Activated naive CD8-positive, alpha-beta T cell treated with anti-CD3 and anti-CD28 coated beads for 36 hours (primary cell): ENCODE measurements at places on chromosomes 2 and 18. TPM values are rescaled to one million over a fixed set of nuclear protein-coding genes. Genes with fewer than 3 reads are reported as not detected.

DNA sequence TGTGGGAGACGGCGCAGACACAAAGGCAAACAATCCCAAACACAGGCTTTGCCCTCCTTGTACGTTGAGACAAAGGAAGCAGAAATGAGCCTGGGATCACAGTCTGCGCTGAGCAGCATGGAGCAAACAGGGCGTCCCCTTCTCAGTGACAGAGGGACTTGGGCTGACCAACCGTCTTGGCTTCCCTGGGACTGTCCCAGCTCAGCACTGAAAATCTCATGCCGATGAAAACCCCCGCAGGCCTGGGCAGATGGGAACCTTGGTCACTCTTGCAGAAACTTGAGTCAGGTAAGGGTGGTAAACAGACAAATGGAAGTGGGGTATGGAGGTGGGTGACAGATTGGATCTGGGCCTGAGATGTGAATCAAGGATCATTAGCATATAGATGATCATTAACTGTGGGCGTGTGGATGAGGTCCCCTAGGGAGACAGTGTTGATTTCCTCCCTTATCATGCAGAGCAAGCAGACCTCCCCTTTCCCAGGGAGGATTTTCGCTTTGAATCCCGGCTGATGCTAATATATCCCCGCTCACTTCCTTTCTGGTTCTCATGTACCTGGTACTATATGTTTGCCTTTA lies 19.1 kb upstream of the SH3BP4 start:
- no peak overlapping the region for H3K27ac ChIP-seq
- peaks cover 6% of the 10 kb centered on the region for H3K27me3 ChIP-seq
- H3K36me3 ChIP-seq: no peaks in the 10 kb centered on the region
- H3K4me3 ChIP-seq: no peak overlapping the region

DNA sequence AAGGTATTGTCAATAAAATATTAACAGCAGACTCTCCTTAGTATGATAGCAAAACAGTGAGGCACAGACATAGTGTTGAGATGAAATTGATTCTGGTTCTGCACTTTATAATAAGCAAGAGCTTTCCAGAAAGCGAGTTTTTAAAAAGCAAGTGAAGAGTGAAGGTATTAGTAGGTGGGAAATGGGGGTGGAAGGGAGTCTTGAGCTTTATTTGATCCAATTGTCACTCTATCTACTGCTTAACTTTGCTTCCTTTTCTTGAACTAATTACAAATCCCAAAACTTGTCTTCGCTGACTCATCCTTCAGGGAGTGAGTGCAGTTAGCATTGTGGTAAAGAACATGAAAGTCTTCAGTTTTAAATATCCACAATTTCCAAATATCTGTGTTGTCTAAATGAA lies 120.6 kb upstream of the BOD1L2 start:
- peaks cover 17% of the 10 kb centered on the region for H3K36me3 ChIP-seq
- H3K4me1 ChIP-seq: peaks cover 7% of the 10 kb centered on the region
- no peak overlapping the region for H3K27ac ChIP-seq
- no peak overlapping the region for H3K4me3 ChIP-seq
- DNase-seq: no peak

The OTOS gene
- not detected for total RNA-seq

GRCh38 chr2:160906878-160907277 lies 253.3 kb upstream of the TANK start:
- DNase-seq: no peak
- H3K27me3 ChIP-seq: no peaks in the 10 kb centered on the region
- H3K36me3 ChIP-seq: no peaks in the 10 kb centered on the region
- H3K4me1 ChIP-seq: no peaks in the 10 kb centered on the region
- no peak overlapping the region for H3K4me3 ChIP-seq
- no peak overlapping the region for H3K27ac ChIP-seq

DNA sequence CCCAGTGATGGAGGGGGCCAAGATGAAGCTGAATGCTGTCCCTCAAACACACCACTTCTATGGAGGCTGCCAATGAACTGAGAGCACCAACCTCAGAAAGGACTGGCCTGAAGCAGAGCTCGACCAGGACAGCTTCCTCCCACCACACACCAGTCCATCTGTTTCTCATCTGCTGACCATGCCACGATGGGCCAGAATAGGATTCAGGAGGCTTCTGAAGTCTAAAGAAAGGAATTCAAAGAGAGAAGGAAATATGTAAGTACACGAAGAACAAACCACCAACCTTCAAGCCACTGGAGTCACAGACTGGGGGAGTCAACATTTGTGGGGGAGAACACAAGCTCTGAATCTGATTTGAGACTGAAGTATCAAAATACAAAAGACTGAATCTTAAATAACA lies 157.6 kb upstream of the CCDC68 start:
- H3K4me1 ChIP-seq: no peaks in the 10 kb centered on the region
- H3K4me3 ChIP-seq: no peak overlapping the region
- no peak overlapping the region for H3K27ac ChIP-seq
- H3K27me3 ChIP-seq: peaks cover 4% of the 10 kb centered on the region

GRCh38 chr2:85750587-85751575 lies 2.9 kb upstream of the ATOH8 start:
- peaks cover 11% of the 10 kb centered on the region for H3K4me1 ChIP-seq
- H3K27me3 ChIP-seq: peaks cover 76% of the 10 kb centered on the region
- peak; percentile 54 for DNase-seq
- H3K27ac ChIP-seq: no peak overlapping the region

The ANKRD23 gene
- 2.7 TPM for total RNA-seq

GRCh38 chr2:33370636-33371265 lies 105.7 kb upstream of the RASGRP3 start:
- H3K27ac ChIP-seq: no peak overlapping the region
- peaks cover 3% of the 10 kb centered on the region for H3K27me3 ChIP-seq
- no peak overlapping the region for H3K4me3 ChIP-seq
- no peak for DNase-seq

- no peaks in the 10 kb centered on the region for H3K4me1 ChIP-seq
- H3K4me3 ChIP-seq: no peak overlapping the region
- H3K27me3 ChIP-seq: no peaks in the 10 kb centered on the region
- H3K36me3 ChIP-seq: peaks cover 6% of the 10 kb centered on the region
Observed at GRCh38 chr2:138414014-138414413, 87.6 kb upstream of the SPOPL start.

GRCh38 chr2:3681625-3682024 lies 21.8 kb upstream of the DCDC2C start:
- no peak overlapping the region for H3K4me3 ChIP-seq
- peaks cover 2% of the 10 kb centered on the region for H3K27me3 ChIP-seq
- no peaks in the 10 kb centered on the region for H3K4me1 ChIP-seq
- no peak overlapping the region for H3K27ac ChIP-seq
- no peak for DNase-seq

GRCh38 chr2:239831861-239832489 lies 193.2 kb downstream of the NDUFA10 start:
- no peaks in the 10 kb centered on the region for H3K36me3 ChIP-seq
- H3K4me1 ChIP-seq: no peaks in the 10 kb centered on the region
- no peak overlapping the region for H3K4me3 ChIP-seq
- DNase-seq: no peak

DNA sequence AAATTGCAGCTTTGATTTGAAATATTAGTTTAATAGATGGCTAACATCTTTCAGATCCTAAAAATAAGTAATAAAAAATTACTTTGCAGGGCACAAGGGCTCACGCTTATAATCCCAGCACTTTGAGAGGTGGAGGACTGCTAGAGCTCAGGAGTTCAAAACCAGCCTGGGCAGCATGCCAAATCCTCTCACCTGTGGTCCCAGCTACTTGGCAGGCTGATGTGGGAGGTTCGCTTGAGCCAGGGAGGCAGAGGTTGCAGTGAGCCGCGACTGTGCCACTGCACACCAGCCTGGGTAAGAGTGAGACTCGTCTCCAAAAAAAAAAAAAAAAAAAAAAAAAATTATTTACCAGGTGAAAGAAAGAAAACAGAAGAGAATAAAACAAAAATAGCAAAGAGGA lies 449.8 kb downstream of the NRXN1 start:
- H3K4me1 ChIP-seq: no peaks in the 10 kb centered on the region
- no peaks in the 10 kb centered on the region for H3K27me3 ChIP-seq
- no peak overlapping the region for H3K4me3 ChIP-seq
- no peaks in the 10 kb centered on the region for H3K36me3 ChIP-seq
- no peak overlapping the region for H3K27ac ChIP-seq

DNA sequence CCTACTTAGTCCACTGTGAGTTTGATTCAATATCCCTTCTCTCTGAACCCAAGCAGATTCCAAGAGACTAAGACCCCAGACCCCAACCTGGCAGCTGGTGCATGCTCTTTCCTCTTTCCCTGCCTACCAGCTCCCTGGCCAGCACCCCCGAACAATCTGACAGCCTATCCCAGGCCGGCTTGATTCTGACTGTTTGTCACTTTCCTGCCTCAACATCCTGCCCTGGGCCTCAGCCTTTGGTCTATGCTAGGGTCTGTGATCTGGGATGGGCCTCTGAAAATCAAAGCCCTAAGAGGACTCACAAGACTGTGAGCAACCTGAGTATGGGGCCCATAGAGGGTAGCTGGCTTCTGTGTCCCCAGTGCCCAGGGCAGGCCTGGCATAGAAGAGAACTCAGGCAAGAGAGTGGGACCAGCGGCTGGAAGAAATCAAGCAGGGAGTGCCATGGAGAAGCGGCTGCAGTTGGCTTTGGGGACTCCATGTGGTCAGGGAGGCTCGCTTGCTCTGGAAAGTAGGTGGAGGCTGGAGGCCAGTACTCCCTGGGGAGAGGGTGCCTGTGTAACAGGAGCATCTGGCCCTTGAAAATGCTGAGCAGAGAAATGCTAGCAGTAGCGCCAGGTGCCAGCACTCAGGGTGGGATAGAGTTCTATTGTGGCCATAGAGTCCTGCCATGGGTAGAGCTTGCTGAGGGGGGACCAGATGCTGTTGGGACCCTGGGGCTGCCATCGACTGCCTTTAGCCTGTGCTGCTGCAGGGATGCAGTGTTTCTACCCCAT lies 343.9 kb downstream of the DYSF start:
- H3K4me3 ChIP-seq: no peak overlapping the region
- no peaks in the 10 kb centered on the region for H3K27me3 ChIP-seq
- H3K27ac ChIP-seq: no peak overlapping the region
- DNase-seq: no peak

DNA sequence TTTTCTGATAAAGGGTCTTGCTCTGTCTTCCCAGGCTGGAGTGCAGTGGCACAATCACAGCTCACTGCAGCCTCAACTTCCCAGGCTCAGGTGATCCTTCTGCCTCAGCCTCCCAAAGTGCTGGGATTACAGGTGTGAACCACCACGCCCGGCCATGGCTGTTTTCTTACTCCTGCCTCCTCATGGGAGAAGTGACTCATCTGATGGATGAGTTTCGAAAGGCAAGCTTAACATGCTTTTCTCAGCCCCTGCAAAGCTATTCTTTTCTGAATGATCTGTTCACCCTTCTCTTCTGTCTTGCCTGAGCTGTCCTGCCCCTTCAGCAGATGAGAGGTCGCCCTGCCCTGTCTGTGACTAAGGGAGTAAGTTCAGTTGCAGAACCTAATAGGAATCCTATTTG lies 929 bp upstream of the CREG2 start:
- H3K4me3 ChIP-seq: no peak overlapping the region
- peaks cover 7% of the 10 kb centered on the region for H3K4me1 ChIP-seq
- peaks cover 2% of the 10 kb centered on the region for H3K36me3 ChIP-seq
- H3K27me3 ChIP-seq: peaks cover 56% of the 10 kb centered on the region

The ANKRD53 gene
- 0.21 TPM for total RNA-seq

DNA sequence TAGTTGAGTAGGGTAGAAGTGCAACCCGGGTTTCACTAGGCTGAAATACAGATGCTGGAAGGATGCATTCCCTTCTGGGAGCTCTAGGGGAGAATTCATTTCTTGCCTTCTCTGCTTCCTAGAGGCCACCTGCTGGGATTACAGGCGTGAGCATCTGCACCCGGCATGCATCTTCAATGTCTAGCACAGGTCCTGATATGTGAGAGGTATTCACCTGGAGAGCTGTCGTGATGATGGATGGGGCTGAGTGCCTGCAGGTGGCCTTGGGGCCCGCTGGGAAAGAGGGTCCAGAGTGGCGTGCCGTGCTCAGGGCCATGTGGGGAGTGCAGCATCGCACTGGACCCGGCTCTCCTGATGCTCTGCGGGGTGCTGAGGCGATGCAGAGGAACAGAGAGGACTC lies 6.6 kb upstream of the NTSR2 start:
- H3K4me3 ChIP-seq: no peak overlapping the region
- no peaks in the 10 kb centered on the region for H3K36me3 ChIP-seq
- DNase-seq: no peak
- H3K27me3 ChIP-seq: peaks cover 52% of the 10 kb centered on the region
- no peak overlapping the region for H3K27ac ChIP-seq

- H3K4me3 ChIP-seq: no peak overlapping the region
- peaks cover 8% of the 10 kb centered on the region for H3K36me3 ChIP-seq
- DNase-seq: no peak
- H3K27ac ChIP-seq: no peak overlapping the region
Observed at GRCh38 chr18:24126155-24126961, 12.5 kb upstream of the CABYR start.

- no peak for DNase-seq
- no peaks in the 10 kb centered on the region for H3K4me1 ChIP-seq
- no peaks in the 10 kb centered on the region for H3K36me3 ChIP-seq
- H3K27ac ChIP-seq: no peak overlapping the region
Observed at GRCh38 chr2:122663620-122664019, 908.2 kb downstream of the TSN start.

The CENPA gene
- 33.6 TPM for total RNA-seq

DNA sequence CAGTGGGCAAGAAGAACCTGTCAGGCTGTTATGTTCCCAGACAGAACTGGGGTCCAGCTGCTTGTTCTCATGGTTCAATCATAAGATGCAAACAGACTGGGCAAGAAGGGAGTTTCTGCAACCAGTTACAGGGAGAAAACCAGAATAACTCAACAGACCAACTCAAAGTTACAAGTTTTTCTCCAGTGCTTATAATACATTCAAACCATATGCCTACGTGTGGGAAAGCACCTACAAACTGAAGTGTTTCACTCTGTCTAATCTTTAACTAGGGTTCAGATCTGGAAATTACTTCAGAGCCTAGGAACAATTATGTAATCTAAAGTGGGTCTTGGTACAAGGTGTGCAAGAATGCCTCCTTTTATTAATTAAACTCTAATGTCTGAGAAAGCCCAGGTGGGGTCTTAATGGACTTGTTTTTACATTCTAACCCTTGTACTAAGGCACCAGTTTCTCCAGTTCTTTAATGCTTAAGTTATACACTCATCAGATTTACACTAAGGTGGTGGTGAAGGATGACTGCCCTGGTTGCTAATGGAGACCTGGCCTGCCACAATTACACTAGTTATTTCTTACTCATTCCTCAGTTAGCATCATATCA lies 951.9 kb downstream of the TSN start:
- H3K4me3 ChIP-seq: no peak overlapping the region
- H3K27ac ChIP-seq: no peak overlapping the region
- H3K27me3 ChIP-seq: no peaks in the 10 kb centered on the region
- no peaks in the 10 kb centered on the region for H3K4me1 ChIP-seq

The ALK gene
- not detected for total RNA-seq

GRCh38 chr2:135635212-135635835 lies 104.0 kb downstream of the R3HDM1 start:
- peaks cover 7% of the 10 kb centered on the region for H3K4me1 ChIP-seq
- no peak overlapping the region for H3K27ac ChIP-seq
- no peak for DNase-seq
- peaks cover 9% of the 10 kb centered on the region for H3K36me3 ChIP-seq

DNA sequence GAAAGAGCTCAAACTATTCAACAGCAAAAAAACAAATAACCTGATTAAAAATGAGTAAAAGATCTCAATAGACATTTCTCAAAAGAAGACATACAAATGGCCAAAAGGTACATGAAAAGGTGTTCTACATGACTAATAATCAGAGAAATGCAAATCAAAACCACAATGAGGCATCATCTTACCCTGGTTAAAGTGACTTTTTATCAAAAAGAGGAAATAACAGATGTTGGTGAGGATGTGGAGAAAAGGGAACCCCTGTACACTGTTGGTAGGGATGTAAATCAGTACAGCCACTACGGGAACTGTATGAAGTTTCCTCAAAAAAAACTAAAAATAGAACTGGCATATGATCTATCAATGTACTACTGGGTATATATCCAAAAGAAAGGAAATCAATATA lies 39.8 kb upstream of the TMEM163 start:
- no peak overlapping the region for H3K4me3 ChIP-seq
- H3K36me3 ChIP-seq: no peaks in the 10 kb centered on the region
- peaks cover 70% of the 10 kb centered on the region for H3K27me3 ChIP-seq
- DNase-seq: no peak
- peaks cover 6% of the 10 kb centered on the region for H3K4me1 ChIP-seq
